H9 (cell line): ENCODE measurements at places on chromosomes 16 and 17.

DNA sequence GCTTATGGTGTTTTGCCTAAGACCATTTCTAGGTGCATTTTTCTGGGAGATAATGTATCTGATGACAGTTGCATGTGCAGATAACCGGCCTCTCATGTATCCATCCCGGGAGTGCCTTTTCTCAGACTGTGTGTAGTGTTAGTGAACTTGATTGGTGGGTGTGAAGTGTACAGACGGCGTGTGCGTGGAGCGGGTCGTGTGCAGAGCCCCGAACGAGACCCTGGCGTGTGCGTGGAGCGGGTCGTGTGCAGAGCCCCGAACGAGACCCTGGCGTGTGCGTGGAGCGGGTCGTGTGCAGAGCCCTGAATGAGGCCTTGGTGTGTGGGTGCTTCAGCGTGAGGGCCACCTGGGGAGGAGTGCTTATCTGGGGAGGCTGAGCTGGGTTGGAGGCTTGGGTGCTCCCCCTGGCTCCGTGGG, 28.9 kb upstream of the ZNF750 start:
- no peak for DNase-seq

DNA sequence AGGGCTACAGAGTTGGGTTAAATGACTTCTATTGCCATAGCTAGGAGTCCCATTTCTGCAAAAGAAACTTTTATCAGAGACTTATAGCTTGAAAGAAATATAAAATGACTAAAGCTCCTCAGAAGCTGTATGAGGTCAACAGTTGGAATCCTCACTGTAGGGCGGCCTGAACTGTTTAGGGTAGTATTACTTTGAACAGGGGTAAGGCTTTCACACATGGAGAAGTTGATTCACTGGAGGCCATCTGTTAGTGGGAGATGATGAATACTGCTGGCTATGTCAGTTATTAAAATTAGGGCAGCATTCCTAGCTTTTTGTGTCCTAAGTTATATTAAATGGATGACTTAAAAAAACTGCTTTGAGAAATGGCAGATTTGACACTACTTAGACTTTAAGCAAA, 6.0 kb downstream of the TTC19 start:
- no peak for DNase-seq

DNA sequence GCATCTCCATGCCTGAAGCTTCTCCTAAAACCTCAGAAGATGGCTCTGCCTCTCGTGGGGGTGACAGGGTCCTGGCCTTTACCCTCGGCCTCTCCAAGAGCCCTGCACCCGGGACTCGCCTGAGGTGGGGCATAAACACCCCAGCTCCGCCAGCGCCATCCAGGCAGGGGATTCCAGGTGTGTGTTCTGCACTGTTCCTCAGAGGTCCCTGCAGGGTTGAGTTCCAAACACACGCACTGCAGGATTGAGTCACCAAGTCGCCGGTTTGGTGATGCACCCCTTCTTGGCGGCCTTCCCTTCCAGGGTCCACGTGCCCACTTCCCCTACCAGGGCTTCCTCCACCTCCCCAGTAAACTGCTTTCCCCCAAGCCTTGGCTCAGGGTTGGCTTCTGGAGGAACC, 40.0 kb upstream of the RBFOX3 start:
- DNase-seq, result peak; percentile 24

- DNase-seq, result no peak
Observed at GRCh38 chr17:56262803-56263202, 109.5 kb downstream of the ANKFN1 start.

DNA sequence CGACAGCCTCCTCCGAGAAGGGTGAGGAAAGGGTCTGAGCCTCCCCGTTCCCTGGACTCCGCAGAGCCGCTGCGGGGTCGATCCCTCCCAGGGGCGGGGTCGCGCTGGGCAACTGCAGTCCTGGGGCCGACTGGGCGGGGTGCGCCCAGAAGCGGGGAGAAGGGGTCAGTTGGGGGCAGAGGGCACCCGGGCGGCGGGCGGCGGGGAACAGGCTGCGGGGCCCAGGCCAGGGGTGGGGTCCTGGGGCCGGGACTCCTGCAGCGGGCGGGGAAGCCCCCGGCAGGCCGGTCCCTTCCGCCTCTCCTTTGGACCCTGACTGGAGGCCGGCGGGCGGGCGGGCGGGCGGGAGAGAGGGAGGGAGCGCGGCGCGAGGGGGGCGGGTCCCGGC, 352 bp downstream of the GGNBP2 start:
- DNase-seq, result no peak

DNA sequence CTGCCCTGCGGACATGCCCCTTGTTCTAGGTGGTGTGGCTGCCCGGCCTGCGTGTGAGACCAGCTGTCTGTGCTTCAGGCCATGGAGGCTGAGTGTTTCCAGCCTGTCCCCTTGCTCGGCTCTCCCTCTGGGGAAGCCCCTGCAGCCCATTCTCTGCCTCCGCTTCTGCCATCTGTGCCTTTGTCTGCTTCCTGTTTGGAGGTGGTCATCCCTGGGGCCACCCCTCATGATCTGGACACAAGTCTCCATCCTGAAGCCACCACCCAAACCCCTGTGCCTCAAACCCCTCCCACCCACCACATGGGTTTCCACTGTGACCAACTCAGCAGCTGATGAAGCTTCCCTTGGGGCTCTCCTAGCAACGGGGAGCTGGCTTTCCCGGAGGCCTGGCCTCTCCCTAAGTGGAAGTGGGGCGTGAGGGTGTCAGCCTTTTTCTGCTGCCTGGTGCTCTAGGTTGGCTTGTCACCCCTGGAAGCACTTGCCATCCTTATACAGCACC, 184.9 kb downstream of the SEC14L1 start:
- DNase-seq, result peak; percentile 26
